Epithelial cell of esophagus (primary cell): ENCODE measurements at places on chromosomes 3 and 15.

- DNase-seq, result no peak
Observed at GRCh38 chr3:71759401-71759800, 5.7 kb downstream of the GPR27 start.

DNA sequence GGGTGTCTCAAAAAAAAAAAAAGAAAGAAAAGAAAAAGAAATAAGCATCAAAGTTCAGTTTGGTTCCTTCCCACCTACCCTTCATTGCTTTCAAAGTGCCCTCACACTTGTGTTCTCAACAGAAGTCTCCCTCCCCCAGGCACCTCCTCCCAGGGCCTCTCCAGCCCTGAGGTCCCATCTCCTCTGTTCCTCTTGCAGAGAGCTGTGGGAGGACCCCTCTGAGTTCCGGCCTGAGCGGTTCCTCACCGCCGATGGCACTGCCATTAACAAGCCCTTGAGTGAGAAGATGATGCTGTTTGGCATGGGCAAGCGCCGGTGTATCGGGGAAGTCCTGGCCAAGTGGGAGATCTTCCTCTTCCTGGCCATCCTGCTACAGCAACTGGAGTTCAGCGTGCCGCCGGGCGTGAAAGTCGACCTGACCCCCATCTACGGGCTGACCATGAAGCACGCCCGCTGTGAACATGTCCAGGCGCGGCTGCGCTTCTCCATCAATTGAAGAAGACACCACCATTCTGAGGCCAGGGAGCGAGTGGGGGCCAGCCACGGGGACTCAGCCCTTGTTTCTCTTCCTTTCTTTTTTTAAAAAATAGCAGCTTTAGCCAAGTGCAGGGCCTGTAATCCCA is 6.1 kb downstream of the CYP1A2 start:
- DNase-seq, result no peak

DNA sequence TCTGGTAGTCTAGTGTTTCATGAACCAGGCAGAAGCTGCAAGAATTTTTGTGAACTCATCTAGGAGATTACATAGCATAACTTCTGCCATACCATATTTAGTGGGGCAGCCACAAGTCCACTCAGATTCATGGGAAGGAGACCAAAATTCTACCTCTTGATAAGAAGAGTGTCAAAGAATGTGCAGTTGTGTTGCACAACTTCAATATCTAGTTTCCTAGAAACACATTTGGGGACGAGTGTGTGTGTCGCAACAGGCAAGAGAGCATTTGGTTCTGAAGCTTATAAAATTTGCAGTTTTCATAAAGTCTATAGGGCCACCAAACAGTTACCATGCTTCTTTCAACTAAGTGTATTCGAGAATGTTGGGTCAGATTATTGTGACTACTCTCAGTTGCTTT is 115.3 kb downstream of the KCNH8 start:
- DNase-seq, result no peak

DNA sequence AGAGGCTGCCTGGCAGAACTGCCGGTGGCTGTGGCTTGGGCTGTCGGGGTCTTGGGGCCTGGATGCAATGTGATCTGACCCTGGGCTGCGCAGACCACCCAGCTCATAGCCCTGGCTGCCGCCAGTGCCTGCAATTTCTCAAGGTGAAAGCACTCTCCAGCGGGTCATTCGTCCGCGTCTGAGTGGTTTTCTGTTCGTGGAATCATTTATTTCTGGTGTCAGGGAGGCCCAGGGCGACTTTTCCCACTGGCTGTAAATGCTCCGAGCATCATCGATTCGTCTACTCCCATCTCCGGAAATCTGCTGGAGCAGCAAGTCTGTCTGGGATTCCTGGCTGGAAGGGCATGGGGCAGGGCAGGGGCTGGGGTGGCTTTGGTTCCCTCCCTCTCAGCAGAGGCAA is 40.6 kb upstream of the ADPGK start:
- DNase-seq, result no peak

DNA sequence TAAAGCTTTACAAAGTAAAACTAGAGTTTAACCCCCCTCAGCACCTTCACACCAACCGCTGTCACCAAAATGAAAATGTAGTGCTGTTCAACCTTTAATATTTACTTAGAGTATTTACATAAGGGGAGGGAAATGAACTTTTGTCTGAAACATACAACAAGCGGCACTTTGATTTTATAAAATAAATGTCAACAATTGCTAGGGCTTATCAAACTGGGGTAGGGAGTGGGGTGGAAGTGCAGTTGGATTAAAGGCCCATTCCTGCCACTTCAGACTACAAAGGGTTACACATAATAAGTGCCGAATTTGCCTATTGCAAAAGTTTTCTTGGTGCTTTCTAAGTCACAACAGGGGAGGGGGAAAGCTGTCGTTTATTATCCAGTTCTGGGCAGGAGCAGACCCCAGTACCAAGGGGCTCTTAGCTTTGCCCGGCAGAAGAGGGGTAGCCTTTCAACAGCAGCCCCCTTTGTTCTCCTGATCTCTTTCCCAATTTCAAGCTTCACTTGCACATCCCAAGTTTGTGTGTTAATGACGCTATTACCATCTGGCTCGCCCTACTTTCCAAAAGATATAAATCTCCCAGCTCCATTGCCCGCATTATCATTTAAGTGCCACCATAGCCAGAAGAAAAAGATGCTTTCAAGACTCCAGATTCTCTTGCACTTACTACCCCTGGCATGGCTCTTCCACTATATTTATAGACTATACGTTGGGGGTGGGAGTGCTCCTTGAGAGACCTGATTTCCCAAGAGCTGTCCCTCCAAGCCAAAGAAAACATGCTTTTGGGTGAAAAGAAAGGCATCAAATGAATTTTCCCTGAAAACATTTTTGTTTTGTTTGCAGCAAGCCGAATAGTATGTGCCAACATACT is 17.0 kb downstream of the SOX2 start:
- DNase-seq, result no peak

GRCh38 chr3:117398141-117398899 is 688.7 kb downstream of the TUSC7 start:
- DNase-seq, result no peak

GRCh38 chr3:40843851-40844548 is 319.2 kb downstream of the ZNF621 start:
- DNase-seq, result peak; percentile 86

DNA sequence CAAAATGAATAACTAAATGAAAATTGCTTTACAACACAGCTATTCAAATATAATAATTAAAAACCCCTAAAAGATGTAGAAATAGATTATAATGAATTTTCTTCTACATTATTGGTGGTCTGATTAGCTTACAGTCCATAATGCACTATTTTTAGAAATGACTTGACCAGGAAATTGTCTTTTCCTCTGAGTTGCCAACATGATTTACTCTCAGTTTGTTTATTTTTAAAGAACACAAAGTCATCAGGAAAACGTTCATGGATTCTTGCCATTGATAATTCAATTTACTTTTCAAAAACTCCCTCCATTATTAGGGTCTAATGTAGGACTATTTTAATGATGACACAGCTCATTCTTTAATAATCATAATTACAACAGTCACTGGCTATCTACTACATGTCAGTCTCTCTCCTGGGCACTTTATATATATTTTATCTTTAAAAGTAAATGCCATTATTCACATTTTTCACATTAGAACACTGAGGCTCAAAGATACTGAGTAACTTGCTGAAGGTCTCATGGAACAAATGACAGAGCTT is 1.1 kb downstream of the TM4SF18 start:
- no peak for DNase-seq

DNA sequence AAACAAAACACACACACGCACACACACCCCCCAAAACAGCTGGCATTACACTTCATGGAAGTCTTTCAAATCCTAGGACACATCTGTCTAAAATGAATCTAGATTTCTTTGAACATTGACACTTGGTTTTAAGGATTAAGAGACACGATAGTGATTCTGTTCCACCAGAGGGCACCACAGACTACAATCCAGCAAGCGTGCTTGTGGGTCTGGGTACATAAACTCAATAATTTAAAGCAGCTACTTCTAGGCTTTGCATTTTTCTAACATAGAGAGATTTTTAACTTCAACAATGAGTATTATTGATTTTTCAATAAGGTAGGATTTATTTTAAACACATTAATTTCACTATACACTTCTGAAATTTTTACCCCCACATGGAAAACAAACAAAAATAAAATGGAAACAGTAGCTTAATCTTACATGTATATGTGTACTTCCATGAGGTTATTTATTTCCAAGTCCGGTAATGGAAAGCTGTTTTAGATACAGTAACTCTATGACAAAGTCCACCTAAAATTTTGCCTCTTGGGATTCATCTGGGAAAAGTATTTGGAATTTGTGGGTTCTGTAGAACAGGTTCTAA is 564.0 kb upstream of the TGFBR2 start:
- peak; percentile 80 for DNase-seq

GRCh38 chr3:188993181-188993580 is 178.6 kb upstream of the TPRG1 start:
- peak; percentile 29 for DNase-seq

GRCh38 chr3:125168711-125169393 is 43.7 kb downstream of the SLC12A8 start:
- DNase-seq, result no peak

DNA sequence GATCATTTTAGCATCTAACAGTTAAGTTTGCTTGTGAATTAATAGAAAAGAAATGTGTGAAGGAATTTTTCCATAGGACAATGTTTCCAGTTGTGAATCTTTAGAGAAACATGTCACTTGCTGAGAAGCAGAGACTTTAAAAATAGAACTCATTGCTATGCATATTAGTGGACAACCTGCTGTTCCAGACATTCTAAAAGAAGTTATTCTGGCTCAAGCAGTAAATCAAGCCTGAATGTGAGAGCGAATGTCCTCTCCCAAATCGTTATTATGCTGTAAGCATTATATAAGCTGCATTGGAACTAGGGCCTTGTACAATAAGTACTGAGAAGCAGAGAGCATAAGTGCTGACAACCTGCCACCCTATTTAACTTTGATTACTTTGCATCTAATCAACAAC is 990.9 kb downstream of the PLOD2 start:
- no peak for DNase-seq

DNA sequence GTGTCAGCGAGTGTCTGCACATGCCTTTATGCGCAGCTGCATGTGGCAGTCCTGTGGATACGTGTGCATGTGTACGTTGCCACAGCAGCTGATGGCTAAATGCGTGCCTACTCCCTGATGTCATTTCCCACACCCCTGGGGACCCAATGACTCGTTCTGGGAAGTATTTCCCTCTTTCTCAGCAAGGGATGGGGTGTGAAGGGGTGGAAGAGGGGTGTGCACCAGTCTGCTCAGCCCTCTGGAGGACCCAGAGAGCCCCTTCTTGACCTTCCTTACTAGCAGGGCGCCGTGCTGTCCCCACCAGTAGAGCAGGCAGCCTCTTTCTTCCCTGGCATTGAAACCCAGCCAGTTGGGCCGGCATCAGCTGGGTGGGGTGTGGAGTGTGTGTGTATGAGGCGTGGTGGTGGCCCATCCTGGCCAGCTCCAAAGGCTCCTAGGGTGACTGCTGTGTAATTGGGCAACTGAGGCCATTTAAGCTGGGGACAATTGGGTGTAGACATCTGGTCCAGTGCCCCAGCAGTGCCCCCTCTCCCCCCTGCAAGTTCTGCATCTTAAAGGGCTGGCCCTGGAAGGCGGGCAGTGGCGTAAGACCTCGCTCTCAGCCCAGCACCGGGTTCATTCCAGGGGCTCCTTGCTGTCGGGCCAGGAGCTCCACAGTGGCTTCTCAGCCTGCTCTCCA is 19.2 kb downstream of the SNX33 start:
- peak; percentile 100 for DNase-seq

GRCh38 chr3:156449710-156450574 is 105.0 kb downstream of the SSR3 start:
- peak; percentile 58 for DNase-seq

GRCh38 chr3:28186748-28187147 is 54.7 kb upstream of the CMC1 start:
- DNase-seq, result no peak

DNA sequence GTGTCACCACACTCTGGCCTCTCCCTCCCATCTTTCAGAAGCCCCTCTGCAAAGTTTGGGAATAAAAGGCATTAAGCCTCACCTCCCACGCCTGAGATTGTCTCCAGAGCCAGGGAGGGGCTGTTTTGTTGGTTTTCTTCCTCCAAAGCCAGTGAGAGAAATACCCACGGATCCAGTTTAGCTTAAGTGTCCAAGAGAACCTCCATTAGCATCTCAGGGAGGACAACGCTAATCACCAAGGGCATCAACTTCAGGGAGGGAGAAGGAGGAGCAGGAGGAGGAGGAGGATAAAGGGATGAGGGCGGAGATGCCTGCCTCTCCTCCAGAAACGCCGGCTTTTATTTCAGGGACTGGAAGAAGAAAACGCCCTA is 101.6 kb downstream of the SRGAP3 start:
- no peak for DNase-seq
